ENCODE measurements at places on chromosomes 7 and 10.

DNA sequence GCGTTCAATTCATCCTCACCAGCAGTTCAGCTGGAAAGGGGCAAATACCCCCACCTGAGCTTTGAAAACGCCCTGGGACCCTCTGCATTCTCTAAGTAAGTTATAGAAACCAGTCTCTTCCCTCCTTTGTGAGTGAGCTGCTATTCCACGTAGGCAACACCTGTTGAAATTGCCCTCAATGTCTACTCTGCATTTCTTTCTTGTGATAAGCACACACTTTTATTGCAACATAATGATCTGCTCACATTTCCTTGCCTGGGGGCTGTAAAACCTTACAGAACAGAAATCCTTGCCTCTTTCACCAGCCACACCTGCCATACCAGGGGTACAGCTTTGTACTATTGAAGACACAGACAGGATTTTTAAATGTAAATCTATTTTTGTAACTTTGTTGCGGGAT lies 155.8 kb upstream of the LANCL2 start:
- DNase-seq = no peak

GRCh38 chr7:17497136-17497535 lies 198.7 kb downstream of the AHR start:
- DNase-seq = no peak

DNA sequence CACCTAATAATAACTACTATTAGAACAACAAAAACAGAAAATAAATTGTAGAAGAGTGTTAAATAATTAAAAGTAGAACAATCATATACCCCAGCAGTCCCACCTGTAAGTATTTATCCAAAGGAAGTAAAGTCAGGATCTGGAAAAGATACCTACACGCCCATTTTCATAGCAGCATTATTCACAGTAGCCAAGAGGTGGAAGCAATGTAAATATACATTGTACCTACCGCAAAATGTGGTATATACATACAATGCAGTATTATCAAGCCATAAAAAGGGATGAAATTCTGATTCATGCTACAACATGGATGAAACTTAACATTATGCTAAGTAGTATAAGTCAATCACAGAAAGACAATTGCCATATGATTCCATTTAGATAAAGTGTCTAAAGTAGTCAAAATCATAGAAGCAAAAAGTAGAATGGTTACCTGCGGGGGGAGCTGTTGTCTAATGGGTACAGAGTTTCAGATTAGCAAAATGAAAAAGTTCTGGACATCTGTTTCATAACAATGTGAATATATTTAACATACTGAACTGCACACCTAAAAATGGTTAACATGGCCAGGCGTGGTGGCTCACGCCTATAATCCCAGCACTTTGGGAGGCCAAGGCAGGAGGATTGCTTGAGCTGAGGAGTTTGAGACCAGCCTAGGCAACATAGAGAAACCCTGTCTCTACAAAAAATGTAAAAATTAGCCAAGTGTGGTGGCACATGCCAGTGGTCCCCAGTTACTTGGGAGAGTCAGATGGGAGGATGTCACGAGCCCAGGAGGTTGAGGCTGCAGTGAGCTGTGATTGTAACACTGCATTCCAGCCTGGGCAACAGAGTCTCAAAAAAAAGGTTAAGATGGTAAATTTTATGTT lies 6.0 kb upstream of the TMED4 start:
- DNase-seq = peak; percentile 69

DNA sequence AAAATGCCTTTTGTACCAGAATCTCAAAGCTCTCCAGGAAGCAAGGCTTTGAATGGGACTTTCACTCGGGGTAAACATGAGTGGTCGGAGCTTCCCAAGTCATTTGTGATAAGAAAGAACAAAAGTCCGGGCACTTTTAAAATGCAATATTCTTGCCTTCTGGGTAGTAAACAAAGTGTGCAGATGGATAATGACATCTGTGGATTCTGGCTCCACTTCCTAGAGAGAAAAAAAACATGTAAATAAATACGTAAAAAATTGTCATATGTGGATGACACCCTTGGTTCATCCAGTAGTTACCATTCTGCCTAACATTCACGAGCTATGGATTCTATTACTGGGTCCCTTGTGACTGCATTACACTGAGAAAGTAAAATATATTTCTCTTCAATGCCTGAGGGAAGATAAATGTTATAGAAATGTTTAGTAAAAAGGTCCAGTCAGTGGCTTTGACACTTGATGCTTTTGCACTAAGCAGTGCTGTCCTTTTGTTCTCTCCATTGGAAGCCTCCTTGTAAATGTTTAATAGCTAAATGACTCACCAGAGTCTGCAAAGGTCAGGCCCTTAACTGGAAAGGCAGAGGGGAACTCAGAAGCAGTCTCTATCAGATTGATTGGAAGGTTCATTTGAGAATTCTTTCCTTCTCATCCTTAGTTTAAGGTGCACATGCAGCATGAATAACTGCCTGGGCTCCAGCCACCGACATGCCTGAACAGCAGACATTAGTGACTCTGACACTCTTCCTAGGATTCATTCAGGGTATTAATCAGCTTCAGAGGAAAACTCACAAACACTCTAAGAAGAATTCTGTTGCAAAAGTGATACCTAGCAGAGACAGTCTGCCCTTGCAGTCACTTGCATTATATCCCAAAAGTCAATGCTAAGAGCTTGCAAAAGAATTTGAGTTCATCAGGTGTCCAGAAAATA lies 11.7 kb upstream of the EDRF1 start:
- no peak for DNase-seq

GRCh38 chr7:109663806-109664205 lies 1094.1 kb downstream of the DNAJB9 start:
- DNase-seq = no peak

DNA sequence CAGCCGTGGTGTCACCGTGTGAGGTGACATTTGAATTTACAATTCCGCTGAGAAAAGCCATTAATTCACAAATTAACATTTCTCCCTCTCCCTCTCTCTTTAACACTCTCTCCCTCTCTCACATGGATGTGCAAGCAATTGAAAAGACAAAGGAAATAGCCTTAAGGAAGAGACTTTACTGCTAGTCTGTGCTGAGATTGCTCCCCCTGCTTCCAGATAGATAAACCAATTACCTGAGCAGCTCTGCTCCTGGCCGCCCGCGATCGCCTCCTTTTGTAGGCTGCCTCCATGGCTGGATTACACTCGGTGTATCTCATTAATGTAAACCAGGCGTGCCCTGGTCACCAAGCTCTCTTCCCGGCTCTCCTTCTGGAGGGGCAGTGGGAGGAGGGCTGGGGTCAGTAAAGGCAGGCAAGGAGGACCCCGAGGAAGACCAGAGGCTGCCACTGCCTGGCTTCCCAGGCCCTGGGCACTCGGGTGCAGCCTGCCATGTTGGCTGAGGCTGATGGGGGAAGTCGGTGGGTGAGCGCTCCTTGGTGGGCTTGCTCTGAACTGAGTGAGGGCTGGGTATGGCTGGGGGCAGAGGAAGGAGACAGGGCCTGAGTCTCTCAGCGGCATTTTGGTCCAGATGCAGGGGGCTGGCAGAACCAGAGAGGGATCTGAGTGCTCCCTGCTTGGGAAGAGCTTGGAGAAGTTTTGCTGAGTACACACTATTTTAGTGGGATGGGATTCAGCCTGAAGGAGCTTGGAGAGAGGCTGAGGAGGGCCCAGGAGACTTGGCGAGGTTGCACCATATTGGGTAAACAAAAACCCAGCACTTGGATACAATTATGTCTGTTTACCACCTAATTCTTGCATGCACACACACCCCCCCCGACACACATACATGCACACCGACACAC lies 42.9 kb downstream of the PAX2 start:
- no peak for DNase-seq

DNA sequence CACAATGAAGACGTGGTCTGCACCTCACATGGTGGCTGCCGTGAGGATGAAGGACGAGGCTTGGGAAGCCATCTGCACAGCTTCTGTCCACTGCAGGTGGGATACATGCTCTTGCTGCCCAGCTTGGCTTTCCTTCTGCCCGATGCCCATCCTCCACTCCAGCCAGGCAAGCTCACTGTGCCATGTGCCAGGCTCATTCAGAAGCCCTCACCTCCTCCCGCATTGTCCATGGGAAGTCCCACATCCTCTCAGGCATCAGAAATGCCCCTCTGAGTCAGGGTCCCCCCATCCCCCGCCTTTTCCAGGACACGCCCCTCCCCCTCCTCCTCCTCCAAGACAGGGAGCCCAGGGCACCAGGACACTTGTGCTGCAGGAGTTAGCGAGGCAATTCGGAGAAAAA lies 4.6 kb upstream of the NOM1 start:
- DNase-seq = no peak

DNA sequence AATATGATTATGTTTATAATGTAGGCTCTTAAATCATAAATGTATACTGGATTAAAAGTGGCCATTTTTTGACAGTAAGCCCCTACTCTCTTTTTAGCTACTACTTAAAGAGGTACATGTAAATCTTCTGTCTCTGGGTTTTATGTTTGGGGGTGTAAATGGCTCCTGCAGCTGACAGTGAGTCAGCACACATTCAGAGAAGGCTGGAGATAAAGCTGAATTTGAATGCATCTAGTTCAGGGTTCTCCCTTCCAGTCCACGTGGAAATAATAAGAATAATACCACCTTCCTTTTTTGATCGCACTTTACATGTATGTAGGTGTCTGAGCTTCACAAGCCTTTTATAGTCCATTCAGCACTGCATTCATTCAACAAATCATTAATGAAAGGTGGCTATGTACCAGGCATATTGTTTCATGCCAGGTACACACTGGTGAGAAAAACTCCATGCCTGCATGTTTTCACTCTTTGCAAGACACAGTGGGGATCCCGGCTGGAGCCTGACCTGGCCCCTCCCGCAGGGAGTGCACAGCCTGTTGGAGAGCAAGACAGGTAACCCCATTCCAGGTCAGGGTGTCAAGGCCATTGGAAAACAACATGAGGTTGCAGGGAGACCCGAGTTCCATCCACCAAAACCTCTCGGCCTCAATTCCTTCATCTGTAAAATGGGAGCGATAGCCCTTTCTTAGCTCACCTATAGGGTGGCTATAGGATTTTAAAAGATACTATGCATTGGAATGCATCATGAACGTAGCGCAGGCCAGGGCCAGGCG lies 107.5 kb upstream of the ANLN start:
- no peak for DNase-seq

GRCh38 chr10:119693262-119693957 lies 32.4 kb upstream of the INPP5F start:
- DNase-seq = no peak

GRCh38 chr7:55992346-55992745 lies 28.0 kb downstream of the NIPSNAP2 start:
- no peak for DNase-seq

GRCh38 chr10:86390337-86391120 lies 23.9 kb upstream of the GRID1 start:
- DNase-seq = no peak

GRCh38 chr10:55426138-55426537 lies 625.1 kb upstream of the PCDH15 start:
- no peak for DNase-seq

GRCh38 chr10:62199584-62199983 lies 69.1 kb downstream of the RTKN2 start:
- DNase-seq = peak; percentile 34

- DNase-seq = no peak
These were observed 51.4 kb upstream of the EGFR start for GRCh38 chr7:54967377-54967776.

- no peak for DNase-seq
These were observed 8.5 kb upstream of the JAKMIP3 start for GRCh38 chr10:132057191-132057681.

DNA sequence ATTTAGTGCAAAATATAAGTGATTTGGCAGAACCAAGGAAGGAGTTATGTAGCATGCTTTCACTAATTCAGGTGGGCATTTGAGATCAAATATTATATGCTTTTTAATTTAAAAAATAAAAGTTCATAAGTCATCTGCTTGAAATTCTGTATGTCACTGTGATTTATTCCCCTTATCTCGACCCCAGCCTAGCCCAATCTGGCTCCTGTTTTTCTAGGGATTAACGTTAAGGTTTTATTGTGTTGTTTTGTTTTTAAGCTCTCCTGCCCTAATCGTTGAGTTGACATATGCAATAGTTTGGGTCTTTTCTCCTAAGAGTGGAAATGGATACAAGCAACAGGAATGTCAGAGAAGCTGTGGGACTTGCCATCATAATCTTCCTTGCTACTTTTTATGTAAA lies 42.6 kb downstream of the WIPF3 start:
- DNase-seq = no peak

- DNase-seq = no peak
These were observed 1.3 kb downstream of the SLC26A4 start for GRCh38 chr7:107661865-107662379.

- no peak for DNase-seq
These were observed 133.9 kb downstream of the PCDH15 start for GRCh38 chr10:54667136-54667535.

DNA sequence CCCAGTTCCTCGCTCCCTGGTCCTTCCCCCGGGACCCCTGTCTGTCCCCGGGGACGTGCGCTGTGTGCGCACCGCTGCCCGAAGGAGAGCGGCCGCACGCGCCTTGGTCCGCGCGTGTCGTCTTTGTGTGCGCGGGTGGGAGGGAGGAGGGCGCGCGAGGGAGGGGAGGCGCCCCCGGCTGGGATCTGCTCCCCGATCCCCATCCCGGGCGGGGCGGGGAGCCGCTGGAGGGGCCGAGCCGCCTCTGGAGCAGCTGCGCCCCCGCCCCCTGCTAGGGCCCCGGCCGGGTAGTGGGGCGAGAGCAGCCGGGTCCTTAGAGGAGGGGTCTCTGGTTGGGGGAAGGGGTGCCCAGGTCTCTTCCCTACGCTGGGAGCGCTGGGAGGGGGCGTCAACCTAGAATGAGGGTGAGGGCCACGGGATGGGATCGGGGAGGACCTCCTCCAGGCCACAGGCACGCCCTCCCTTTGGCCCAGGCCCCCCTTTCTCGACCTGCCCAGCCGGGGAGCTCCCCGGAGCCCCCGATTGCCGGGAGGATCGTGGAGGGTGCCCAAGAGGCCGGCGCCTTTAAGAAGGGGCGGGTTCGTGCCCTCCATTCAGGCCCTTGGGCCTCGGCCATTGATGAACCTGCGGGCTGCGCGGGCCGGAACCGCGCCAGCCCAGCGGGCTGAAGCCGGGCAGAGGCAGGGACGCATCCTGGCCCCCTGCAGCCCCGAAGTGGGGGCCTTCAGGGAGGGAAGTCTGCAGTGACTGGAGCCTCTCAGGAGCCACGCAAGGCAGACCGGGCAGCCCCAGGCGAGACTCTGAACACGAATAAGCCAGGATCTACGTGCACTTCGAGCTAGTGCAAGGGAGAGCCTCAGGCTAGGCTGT lies 678 bp downstream of the SH2B2 start:
- DNase-seq = no peak

DNA sequence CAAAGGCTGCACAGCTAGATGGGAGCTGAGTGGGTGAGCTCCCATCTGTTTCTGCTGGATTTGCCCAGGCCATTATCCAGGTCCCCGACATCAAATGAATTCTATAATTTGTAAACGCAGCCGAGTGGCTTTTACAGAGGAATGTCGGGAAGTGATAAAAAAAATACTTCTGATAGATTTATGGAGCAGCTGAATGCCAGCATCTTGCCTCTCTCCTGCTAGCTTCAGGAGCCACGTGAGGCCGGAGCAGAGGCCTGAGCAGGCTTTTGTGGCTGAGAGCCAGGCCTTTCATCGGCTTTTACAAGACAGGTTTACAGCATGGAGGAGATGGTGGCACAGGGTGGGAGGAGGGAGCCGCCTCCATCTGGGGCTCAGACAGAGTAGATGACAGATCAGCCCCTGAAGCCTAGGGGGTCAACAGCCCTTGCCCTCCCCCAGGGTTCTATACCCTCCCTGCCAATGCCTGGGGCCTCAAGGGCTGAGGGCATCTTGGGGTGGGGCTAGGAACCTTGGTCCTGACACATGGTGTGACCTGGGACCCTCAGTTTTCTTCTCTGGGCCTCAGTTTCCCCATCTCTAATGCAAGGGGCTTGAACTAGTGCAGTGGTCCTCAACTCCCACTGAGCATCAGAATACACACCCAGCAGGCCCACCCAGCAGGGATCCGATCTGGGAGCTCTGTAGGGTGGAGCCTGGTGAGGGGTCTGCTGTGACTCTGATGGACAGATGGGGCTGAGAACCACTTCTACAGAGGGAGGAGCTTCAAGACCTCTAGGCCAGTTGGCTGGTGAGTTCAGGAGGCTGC lies 44.2 kb upstream of the PCBD1 start:
- DNase-seq = no peak

Measured in CD4-positive, alpha-beta T cell treated with Interleukin-6 at 100 ng/mL for 8 hours (primary cell).